ENCODE measurements at places on chromosomes 13 and 19.

DNA sequence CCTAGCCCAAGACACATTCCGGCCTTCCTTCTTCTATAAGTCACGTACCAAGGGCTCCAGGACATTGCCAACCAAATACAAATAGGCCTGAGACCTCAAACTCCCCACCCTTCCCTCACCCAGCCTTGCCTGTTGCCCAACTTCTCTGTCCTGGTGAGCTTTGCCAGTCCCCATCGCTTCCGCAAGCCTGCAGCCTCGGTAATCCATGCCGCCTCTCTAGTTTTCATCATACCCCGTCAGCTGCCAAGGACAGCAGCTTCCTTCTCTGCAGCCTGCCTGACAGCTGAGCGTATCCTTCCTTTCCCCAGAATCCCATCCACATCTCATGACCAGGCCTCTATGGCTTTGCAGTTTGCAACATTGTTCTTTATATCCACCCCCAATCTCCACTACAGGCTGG lies 36.6 kb upstream of the POMP start:
- DNase-seq = no peak
- H3K27ac ChIP-seq = peak overlapping the region; percentile 4
- peaks cover 4% of the 10 kb centered on the region for H3K4me1 ChIP-seq
- H3K27me3 ChIP-seq = no peaks in the 10 kb centered on the region
- no peaks in the 10 kb centered on the region for H3K36me3 ChIP-seq

- no peaks in the 10 kb centered on the region for H3K27me3 ChIP-seq
- peak overlapping the region; percentile 59 for H3K27ac ChIP-seq
- H3K4me3 ChIP-seq = peak overlapping the region; percentile 97
- no peaks in the 10 kb centered on the region for H3K36me3 ChIP-seq
- DNase-seq = no peak
Measured at GRCh38 chr19:44955505-44956439, 592 bp downstream of the CLPTM1 start.

DNA sequence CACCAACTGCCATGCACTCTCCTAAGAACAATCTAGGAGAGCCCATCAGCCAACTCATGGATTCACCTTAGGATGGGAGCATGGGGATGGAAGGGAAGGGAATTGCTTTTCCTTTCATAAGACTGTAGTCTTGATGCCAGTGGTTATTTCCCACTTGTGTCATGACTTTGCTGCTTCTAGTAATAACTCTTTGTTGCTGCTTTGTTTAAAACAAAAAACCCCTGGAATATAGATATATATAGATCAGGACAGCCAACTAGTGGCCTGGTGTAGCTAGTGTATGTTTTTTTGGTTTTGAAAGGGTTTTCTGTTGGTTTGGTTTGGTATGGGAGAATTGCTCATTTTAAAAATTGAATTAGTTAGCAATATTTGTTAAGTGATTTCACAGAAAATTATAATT lies 39.3 kb upstream of the KCTD4 start:
- DNase-seq = no peak
- no peak overlapping the region for H3K4me3 ChIP-seq
- peak overlapping the region; percentile 45 for H3K27ac ChIP-seq
- H3K36me3 ChIP-seq = no peaks in the 10 kb centered on the region

- peaks cover 33% of the 10 kb centered on the region for H3K4me1 ChIP-seq
- H3K36me3 ChIP-seq = no peaks in the 10 kb centered on the region
- no peaks in the 10 kb centered on the region for H3K27me3 ChIP-seq
- no peak for DNase-seq
- H3K27ac ChIP-seq = peak overlapping the region; percentile 84
Measured at GRCh38 chr19:45439569-45440258, 16.0 kb upstream of the ERCC1 start.

- peak; percentile 91 for DNase-seq
- no peak overlapping the region for H3K27ac ChIP-seq
- H3K4me1 ChIP-seq = no peaks in the 10 kb centered on the region
- peaks cover 37% of the 10 kb centered on the region for H3K36me3 ChIP-seq
- no peaks in the 10 kb centered on the region for H3K27me3 ChIP-seq
Measured at GRCh38 chr19:10365518-10365917, 14.9 kb downstream of the TYK2 start.

DNA sequence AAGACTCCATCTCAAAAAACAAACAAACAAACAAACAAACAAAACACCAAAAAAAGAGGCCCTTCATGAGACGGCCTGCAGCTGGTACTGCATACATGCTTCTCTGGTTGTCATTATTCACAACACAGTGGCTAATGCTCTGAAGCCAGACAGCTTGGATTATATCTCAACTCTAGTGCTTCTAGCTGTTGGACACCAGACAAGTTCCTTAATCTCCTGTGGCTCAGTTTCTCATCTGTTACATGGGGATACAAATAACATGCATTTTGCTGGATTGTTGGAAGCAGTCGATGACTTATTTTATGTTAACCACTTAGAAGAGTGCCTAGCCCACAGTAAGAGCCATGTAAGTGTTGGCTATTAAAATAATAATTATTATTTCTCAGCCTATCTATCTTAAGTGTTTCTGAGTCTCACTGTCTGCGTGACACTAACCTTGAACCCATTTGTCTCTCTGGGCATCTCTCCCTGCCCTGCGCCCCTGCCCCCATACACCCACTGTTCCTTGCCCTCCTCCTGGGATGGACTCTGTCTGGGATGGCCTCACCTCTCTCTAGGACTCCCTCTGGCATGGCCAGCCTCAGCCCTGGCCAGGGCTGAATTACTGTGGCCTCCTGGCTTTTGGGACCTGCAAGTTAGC lies 3.1 kb upstream of the JUNB start:
- no peaks in the 10 kb centered on the region for H3K27me3 ChIP-seq
- H3K36me3 ChIP-seq = peaks cover under 1% of the 10 kb centered on the region
- H3K4me3 ChIP-seq = no peak overlapping the region
- peak overlapping the region; percentile 99 for H3K27ac ChIP-seq
- no peak for DNase-seq

- no peak overlapping the region for H3K27ac ChIP-seq
- H3K36me3 ChIP-seq = peaks cover 1% of the 10 kb centered on the region
- H3K4me1 ChIP-seq = no peaks in the 10 kb centered on the region
- DNase-seq = no peak
- H3K27me3 ChIP-seq = no peaks in the 10 kb centered on the region
Measured at GRCh38 chr13:78520425-78520824, 82.9 kb downstream of the POU4F1 start.

- H3K4me3 ChIP-seq = no peak overlapping the region
- no peak for DNase-seq
- H3K36me3 ChIP-seq = no peaks in the 10 kb centered on the region
- H3K27me3 ChIP-seq = peaks cover 5% of the 10 kb centered on the region
- H3K4me1 ChIP-seq = no peaks in the 10 kb centered on the region
Measured at GRCh38 chr13:21243045-21243897, 66.8 kb downstream of the MRPL57 start.

GRCh38 chr13:95403349-95404140 lies 102.3 kb upstream of the ABCC4 start:
- H3K27ac ChIP-seq = no peak overlapping the region
- H3K36me3 ChIP-seq = no peaks in the 10 kb centered on the region
- H3K4me3 ChIP-seq = peak overlapping the region; percentile 75
- no peak for DNase-seq
- H3K27me3 ChIP-seq = peaks cover 10% of the 10 kb centered on the region
- peaks cover 3% of the 10 kb centered on the region for H3K4me1 ChIP-seq

- DNase-seq = no peak
- no peaks in the 10 kb centered on the region for H3K27me3 ChIP-seq
- no peak overlapping the region for H3K27ac ChIP-seq
- peak overlapping the region; percentile 90 for H3K4me3 ChIP-seq
Measured at GRCh38 chr19:35897706-35898451, 2.5 kb downstream of the NFKBID start.

- H3K4me1 ChIP-seq = peaks cover 28% of the 10 kb centered on the region
- peak overlapping the region; percentile 56 for H3K4me3 ChIP-seq
- peaks cover 55% of the 10 kb centered on the region for H3K27me3 ChIP-seq
- DNase-seq = peak; percentile 66
- H3K27ac ChIP-seq = no peak overlapping the region
- H3K36me3 ChIP-seq = no peaks in the 10 kb centered on the region
Measured at GRCh38 chr13:102399791-102400674, 1.8 kb downstream of the FGF14 start.

DNA sequence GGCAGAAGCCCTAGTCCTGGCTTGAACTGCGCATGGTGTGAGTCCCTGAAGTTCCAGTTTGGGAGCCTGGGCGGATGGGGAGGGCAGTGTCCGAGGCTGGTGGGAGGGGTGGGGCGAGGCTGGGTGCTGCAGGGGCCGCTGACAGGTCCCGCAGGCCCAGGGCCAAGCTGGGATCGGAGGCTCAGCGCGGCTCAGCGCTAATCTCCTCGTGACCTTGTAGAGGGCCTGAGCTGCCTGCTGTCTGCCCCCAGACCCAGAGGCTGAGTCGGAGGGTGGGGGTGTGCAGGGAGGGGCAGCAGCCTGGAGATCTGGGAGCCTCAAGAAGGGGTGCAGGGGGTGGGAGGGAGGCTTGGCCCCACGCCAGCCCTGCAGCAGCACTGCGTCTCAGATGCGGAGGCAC lies 3.0 kb downstream of the ATP1A3 start:
- no peak overlapping the region for H3K27ac ChIP-seq
- DNase-seq = no peak
- peaks cover 4% of the 10 kb centered on the region for H3K4me1 ChIP-seq
- no peaks in the 10 kb centered on the region for H3K36me3 ChIP-seq
- peaks cover 27% of the 10 kb centered on the region for H3K27me3 ChIP-seq

DNA sequence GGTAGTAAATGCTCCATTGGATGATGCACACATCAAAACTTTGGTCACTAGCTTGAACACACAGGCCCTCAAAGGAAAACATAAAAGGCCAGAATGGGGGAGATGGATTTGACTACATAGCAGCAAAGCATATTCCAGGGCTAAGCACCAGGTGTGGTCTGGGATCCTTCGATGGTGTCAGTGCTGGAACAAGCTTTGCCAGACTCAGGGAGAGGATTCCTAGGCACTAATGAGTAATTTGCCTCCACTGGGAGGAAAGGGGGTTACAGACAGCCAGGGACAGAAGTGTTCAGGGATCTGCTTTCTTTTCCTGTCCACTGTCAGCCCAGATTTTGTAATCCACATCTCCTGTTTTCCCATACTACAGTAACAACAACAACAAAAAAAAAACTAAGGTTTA lies 157.2 kb upstream of the OBI1 start:
- no peak overlapping the region for H3K4me3 ChIP-seq
- DNase-seq = no peak
- H3K27ac ChIP-seq = no peak overlapping the region
- H3K36me3 ChIP-seq = no peaks in the 10 kb centered on the region
- peaks cover 4% of the 10 kb centered on the region for H3K27me3 ChIP-seq
- no peaks in the 10 kb centered on the region for H3K4me1 ChIP-seq

GRCh38 chr13:60431108-60431700 lies 34.2 kb downstream of the TDRD3 start:
- H3K4me1 ChIP-seq = peaks cover 5% of the 10 kb centered on the region
- no peak overlapping the region for H3K4me3 ChIP-seq
- H3K36me3 ChIP-seq = peaks cover 7% of the 10 kb centered on the region
- H3K27me3 ChIP-seq = no peaks in the 10 kb centered on the region

DNA sequence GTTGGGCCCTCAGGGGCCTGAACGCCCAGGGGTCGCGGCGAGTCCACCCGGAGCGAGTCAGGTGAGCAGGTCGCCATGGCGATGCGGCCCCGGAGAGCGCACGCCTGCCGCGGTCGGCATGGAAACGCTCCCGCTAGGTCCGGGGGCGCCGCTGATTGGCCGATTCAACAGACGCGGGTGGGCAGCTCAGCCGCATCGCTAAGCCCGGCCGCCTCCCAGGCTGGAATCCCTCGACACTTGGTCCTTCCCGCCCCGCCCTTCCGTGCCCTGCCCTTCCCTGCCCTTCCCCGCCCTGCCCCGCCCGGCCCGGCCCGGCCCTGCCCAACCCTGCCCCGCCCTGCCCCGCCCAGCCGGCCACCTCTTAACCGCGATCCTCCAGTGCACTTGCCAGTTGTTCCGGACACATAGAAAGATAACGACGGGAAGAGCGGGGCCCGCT lies at the start of gene CCNA1:
Gene CCNA1, plus strand, starts transcription at position 390 of the 439 bp plus-strand sequence. CDS start 562 bp downstream, outside the sequence.
- peaks cover 59% of the 10 kb centered on the region for H3K27me3 ChIP-seq
- no peaks in the 10 kb centered on the region for H3K36me3 ChIP-seq
- H3K4me1 ChIP-seq = peaks cover 15% of the 10 kb centered on the region

Measured in chondrocyte (in vitro differentiated cells).